T-cell (primary cell): ENCODE measurements at places on chromosomes 12 and 14.
A peak's percentile ranks its signal among the peaks of the same experiment; 100 is the strongest.

GRCh38 chr12:47838286-47838931, 18.7 kb upstream of the HDAC7 start:
- DNase-seq: peak; percentile 40

DNA sequence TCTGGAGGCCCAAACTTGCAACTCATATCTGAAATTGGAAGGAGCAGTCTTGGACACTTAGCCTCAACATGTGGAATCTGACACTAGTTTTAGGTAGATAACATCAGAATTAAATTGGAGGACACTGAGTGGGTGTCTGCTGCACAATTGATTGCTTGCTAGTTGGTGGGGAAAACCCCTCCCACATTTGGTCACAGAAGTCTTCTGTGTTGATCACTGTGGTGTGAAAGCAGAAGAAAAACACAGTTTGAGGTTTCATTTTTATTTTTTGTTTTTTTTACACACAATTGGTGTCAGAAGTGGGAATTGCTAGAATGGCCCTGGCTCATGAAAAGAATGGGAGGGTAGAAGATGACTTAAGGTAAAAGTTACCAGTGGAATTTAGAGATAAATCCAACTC, 78.0 kb upstream of the CD163 start:
- no peak for DNase-seq

DNA sequence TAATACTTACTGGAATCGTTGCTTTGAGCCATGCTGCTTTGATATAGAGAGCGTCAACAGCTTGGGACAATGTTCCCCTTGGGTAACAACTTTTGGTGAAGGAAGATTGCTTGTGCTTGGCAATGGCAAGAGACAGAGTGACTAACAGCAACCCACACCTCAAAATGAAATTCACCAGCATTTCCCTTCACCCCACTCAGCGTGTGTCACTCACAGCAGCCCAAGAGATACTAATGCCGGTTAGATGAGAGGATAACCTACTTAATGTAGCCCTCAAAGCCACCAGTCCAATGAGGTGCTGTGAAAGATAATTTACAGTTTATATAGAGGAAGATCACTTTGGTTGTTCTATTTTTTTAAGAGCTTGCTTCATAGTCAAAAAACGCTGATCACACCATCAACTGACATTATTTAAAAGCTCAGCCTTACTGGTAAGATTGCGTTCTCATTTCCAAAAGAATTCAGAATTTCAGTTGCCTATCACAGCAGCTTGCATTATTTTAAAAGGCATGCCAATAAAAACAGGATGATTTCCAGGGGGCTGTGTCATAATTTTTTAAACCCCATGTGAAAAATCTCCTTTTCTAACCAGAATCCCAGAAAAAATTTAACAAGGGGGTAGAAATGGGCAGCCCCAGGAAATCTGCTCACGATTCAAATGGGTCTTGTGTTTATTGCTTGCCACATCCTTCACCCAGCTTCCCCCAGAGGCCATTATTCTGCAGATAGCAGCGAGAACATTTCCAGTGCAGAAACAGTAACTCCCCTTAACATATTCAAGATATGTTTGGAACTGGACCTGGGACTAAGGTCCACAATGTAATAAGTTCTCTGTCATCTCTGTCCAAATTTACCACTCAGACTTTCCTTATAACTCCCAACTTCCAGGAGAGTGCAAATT, at the start of gene IL26:
TSS of gene IL26 (minus strand) at position 235 of the 901 bp plus-strand sequence. CDS start at position 181, 54 bp downstream.
- no peak for DNase-seq

- DNase-seq: no peak
Observed at GRCh38 chr12:68959143-68959858, 26.3 kb upstream of the CPM start.

DNA sequence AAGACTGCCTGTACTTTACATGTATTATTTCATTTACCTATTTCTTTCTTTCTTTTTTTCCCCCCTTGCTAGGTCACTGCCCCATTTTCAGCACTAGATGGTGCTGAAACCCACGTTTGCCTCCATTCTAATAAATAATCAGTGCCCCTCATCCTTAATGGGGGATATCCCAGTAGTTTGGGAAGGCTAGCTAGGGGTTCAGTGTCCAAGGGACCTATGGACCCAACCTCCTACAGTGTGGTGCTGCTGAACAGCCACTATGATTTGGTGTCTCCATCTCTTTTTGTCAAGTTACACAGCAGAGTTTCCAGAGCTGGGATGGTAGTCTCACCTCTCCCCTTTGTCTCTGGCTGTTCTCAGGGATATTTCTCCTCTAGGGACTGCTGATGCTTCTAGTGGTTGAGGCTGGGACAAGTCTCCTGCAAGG, 6.5 kb upstream of the HCFC2 start:
- DNase-seq: no peak

GRCh38 chr12:75208856-75209811, 505 bp downstream of the KCNC2 start:
- DNase-seq: no peak

- no peak for DNase-seq
Observed at GRCh38 chr12:55933169-55933798, 2.3 kb downstream of the DGKA start.

GRCh38 chr12:92469837-92470236, 233.0 kb upstream of the PLEKHG7 start:
- no peak for DNase-seq

GRCh38 chr12:98745578-98746391, 100.7 kb downstream of the APAF1 start:
- peak; percentile 5 for DNase-seq

GRCh38 chr14:96752125-96752524, 45.1 kb upstream of the VRK1 start:
- DNase-seq: no peak

GRCh38 chr14:66453469-66453868, 32.7 kb upstream of the CCDC196 start:
- no peak for DNase-seq

GRCh38 chr12:84136862-84137367, 775.7 kb downstream of the SLC6A15 start:
- no peak for DNase-seq

DNA sequence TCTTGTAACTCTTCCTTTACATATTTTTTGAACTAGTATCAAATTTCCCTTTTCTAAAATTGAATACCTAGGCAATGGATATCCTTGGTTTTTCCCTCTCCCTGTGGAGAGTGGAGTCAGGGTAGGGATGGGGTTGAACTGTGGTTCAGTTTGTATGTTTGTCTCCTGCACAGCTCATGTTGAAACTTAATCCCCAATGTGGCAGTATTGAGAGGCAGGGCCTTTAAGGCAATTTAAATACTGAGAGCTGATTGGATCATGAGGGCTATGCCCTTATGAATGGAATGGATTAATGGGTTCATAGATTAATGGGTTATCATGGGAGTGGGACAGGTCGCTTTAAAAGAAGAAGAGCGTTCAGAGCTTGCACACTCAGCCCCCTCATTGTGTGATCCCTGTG, 127.2 kb upstream of the RGS6 start:
- DNase-seq: no peak

DNA sequence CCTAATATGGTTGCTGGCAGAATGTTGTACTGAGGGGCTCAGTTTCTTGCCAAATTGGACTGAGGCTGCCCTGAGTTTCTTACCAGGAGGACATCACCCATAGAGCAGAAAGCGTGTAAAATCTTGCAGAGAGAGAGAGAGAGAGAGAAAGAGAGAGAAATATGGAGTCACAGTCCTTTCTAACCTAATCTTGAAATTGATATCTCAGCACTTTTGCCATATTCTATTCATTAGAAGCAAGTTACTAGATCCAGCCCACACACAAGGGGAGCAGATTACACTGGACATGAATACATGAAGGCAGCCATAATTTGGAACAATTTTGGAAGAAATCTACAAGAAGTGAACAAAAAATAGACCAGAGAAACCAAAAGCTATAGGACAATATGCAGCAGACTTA, 4.1 kb upstream of the CD163L1 start:
- no peak for DNase-seq

DNA sequence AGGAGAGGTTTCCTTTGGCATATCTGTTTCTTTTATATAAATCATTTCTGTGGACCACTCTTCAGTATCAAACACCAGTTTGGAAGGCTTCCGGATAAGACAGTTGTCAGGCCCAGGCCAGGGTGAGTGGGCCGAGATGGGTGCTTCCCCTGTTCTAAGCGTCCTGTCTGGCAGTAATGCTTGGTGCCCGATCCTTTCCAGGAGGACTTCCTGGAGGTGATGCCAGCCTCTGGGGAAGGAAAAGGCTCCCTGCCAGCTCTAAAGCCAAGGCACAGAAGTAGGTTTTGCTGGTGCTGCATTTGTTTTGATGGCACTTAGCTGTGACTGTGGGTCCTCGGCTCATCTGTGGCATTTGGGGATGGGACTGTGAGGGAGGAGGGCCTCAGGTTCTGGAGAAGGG, 124.4 kb upstream of the RTL1 start:
- no peak for DNase-seq

DNA sequence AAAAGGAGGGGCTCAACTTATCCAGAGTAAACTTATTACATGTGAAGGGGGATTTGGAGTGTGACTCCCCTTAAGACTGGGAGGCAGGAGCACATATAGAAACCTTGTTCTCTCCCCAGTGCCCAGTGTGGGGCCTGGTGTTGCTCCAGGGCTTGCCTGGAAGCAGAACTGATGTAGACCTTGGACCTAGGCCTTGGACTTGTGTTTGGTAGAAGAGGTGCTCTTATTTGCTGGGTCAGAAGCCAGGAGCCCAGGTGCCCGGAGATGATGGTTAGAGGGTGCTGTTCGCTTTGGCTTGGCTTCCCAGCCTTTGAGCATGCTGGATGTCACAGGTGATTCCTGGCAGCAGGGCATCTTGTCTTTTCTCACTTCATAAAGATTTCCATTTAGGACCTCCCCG, 110.4 kb downstream of the SMOC1 start:
- no peak for DNase-seq

DNA sequence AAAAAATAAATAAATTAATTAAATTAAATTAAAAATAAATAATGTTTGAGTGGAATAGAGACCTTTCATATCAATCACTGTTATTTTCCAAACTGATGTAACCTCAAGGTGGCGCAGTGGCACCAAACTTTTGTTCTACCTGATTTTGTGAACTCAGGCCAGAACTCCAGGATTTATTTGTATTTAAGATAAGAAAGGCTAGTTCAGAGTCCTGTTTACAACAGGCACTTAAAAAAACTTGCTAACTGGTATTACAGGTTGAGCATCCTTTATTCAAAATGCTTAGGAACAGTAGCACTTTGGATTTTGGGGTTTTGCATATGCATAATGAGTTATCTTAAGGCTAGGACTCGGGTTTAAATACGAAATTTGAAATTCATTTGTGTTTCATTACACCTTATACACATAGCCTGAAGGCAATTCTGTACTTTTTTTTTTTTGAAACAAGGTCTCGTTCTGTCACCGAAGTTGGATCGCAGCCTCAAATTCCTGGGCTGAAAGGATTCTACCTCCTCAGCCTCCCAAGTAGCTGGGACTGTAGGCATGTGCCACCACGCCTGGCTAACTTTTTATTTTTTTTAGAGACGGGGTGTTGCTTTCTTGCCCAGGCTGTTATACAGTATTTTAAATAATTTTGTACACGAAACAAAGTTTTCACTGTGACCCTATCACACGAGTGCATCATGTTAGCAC, 32.4 kb downstream of the YY1 start:
- DNase-seq: peak; percentile 30

DNA sequence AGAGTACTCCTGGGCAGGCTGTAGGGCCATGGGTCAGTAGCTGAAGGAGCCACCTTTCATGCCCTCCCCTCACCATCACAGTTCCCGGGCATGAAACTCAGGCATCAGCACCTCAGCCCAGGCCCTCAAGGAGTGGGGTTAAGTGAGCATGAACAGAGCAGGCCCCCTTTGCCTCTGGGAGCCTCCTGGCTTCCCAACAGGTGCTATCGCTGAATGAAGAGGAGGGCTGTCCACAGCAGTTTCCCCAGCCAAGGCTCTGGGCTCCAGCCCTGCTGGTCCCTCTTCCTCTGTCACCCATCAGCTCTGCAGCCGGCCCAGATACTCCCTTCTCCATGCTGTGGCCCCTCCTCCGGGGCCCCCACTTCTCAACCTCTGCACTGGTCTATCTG, 184.3 kb downstream of the ZFP36L1 start:
- DNase-seq: no peak

DNA sequence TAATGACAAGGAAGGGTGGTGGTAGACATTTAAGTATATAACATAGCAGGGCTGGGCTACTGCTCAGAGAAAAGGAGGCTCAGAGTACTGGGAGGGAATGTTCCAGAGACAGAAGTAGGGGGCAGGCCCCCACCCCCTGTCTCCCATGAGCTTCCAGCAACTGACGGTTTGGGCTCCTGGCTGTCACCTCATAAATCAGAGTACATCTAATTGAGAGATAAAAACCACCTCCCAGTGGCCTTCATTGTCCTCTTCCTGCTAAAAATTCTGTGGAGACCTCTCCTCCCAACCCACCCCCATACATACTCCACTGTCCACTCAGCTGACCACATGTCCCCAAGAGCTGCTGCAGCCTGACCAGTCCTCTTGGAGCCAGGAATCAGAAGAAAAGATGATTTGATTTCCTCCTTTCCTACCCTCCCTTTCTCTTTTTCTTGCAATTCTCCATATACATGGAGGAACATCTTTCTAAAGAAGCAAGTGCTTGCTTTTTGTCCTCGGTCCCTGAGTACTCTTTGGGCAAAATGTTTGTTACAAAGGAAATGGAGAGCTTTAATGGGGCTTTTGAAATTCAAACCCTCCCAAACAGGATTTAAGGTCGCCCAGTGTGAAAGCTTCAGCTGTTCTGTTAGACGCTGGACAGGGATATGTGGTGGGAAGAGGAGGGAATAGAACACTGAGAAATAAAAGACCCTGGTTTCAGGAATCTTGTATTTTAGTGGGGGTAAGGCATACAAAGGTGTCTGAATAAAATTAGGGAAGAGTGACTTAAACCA, 16.4 kb upstream of the KCNA5 start:
- DNase-seq: no peak

GRCh38 chr14:100663761-100664052, 63.0 kb upstream of the DLK1 start:
- no peak for DNase-seq
